Kasumi-1 (cell line): ENCODE measurements at places on chromosomes 7 and 10.

GRCh38 chr7:47837826-47838225 lies 110.4 kb downstream of the PKD1L1 start:
- DNase-seq: no peak

DNA sequence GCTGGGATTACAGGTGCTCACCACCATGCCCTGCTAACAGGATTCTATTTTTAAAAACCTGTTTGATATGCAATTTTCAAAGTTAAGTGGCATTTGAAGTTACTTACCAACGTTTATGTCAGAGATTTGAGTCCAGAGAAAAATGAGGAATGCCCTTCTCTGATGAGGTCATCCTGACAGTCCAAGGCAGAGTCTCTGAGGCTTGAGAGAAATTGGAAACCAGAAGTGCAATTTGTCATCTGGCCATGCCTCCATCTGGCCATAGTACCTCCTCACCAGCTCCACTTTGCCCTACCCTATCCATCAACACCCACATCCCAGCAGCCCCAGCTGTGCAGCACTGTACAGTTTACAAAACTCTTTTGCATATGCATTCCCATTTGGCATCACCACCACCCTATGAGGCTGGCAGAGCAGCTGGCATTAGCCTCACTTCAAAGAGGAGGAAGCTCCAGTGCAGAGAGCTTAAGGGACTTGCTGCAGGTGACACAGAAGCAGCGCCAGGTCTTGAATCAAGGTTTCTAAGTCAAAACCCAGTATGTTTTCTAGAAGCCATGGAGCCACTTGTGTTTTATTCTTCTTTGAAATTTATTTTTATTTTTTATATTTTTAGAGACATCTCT lies 54.5 kb upstream of the PDZD8 start:
- no peak for DNase-seq

GRCh38 chr10:109920016-109920415 lies 3.3 kb downstream of the XPNPEP1 start:
- DNase-seq: no peak

DNA sequence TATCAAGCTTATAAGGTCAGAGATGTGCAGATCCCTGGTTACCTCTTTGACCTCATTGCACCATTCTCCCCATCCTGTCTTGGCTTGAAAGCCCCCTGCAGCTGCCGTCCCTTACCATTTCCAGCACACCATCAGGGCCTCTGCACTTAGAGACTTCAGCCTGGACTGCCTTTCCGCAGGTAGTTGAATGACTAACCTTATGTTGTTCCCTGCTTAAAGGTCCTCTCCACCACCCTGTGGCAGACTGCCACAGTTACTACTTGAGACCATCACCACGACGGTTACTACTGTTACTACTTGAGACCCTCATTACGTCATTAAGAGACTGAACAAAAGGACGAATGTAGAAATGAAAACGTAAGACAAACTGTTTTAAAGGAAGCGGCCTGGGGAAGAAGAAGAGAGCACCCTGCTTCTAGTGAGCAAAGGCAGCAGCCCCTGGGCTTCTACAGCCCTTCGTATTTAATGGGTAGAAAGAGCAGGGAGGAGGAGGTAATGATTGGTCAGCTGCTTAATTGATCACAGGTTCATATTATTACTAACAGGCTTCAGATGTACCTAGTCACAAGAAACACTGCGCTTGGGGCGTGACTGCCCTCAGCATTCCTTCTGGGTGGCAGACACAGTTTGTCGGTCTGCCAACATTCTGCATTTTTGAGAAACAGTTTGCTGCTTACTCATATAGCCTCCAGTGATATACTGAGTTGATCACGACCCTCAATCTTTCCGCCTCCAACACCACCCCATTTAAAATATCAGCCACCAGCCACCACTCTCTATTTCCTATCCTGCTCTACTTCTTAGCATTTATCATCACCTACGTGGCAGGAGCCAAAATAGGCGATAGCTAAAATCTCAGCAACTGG lies 74.1 kb upstream of the PARD3 start:
- DNase-seq: no peak

GRCh38 chr10:59903871-59904270 lies 2.5 kb downstream of the CCDC6 start:
- no peak for DNase-seq
